ENCODE measurements at places on chromosomes 2 and 18.

DNA sequence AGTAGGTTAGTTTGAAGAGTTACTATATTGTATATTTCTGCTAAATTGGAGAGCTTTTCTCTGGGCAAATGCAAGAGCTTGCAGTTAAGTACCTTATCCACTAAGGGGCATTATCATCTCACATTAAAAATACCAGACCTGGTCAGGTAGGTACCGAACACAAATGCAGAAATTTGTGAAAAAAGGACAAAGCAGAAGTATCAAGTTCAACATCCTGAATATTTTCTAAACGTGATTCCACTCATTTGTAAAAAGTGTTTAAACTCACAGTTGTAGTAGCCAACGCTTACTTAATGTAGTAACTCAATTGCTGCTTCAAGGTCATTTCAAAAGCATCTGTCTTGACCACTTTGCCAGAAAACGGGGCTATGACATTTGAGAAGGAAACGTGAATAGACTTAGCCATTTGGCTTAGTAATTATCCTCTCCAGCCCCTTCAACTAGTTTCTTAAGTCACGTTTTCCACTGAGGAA is 52.1 kb downstream of the CYRIA start:
- H3K4me1 ChIP-seq: peaks cover 32% of the 10 kb centered on the region
- DNase-seq: no peak
- no peak overlapping the region for H3K4me3 ChIP-seq

GRCh38 chr18:6255116-6255705 is 159.5 kb downstream of the L3MBTL4 start:
- DNase-seq: no peak
- H3K4me3 ChIP-seq: no peak overlapping the region
- H3K4me1 ChIP-seq: peaks cover 2% of the 10 kb centered on the region
- H3K27me3 ChIP-seq: no peaks in the 10 kb centered on the region

- H3K4me3 ChIP-seq: no peak overlapping the region
- H3K4me1 ChIP-seq: no peaks in the 10 kb centered on the region
- no peak overlapping the region for H3K27ac ChIP-seq
- H3K36me3 ChIP-seq: no peaks in the 10 kb centered on the region
- DNase-seq: no peak
These were observed 106.7 kb upstream of the YPEL5 start for GRCh38 chr2:30040147-30040546.

DNA sequence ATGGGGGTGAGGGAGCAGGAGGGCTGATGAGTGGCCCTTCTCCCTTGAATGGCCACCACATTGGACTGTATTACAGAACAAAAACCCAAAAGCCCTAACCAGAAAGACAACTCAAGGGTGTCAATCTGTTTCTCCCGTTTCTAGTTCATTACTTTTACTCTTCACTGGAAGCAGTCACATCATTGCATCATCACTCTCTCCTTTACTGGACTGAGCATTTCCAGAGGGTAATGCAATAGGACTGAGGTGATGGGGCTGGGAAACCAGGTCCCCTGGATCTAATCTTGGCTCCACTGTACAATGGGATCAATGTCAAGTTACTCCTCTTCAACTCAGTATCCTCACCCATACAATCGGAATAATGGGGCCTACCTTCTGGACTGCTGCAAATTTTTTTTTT is 56.1 kb downstream of the BCL2 start:
- no peak overlapping the region for H3K27ac ChIP-seq
- peaks cover 62% of the 10 kb centered on the region for H3K4me1 ChIP-seq
- H3K36me3 ChIP-seq: peaks cover 19% of the 10 kb centered on the region
- H3K27me3 ChIP-seq: no peaks in the 10 kb centered on the region

DNA sequence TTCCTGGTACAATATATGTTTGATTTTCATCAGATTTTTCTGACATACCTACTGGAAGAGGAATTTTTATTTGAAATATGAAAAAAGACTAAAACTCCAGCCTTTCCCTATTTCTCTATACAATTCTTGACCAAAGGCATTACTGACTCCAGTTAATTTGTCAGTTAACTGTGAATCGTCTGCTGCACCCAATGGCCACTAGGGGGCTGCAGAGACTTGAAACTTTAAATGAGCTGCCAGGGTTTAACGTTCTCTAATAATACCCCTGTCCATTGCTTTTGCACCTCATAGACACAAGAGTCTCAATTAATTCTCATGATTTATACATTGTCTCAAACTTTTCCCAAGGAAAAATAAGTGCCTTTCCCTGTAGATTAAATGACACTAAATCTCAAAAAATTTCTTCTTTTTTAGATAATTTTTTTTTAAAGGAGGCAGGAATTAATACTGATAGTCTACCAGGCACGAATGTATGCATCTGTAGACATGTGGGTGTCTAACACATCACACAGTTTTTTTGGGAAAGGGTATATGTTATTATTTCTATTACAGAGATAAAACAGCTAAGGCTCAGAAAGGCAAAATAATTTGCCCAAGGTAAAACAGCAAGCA is 1.8 kb upstream of the ALK start:
- H3K4me1 ChIP-seq: peaks cover 2% of the 10 kb centered on the region
- no peak overlapping the region for H3K4me3 ChIP-seq
- no peak overlapping the region for H3K27ac ChIP-seq
- peak; percentile 44 for DNase-seq
- no peaks in the 10 kb centered on the region for H3K36me3 ChIP-seq
